ENCODE measurements at places on chromosomes 1 and 21.

GRCh38 chr1:234647245-234647644, 37.3 kb upstream of the IRF2BP2 start:
- DNase-seq, result no peak

DNA sequence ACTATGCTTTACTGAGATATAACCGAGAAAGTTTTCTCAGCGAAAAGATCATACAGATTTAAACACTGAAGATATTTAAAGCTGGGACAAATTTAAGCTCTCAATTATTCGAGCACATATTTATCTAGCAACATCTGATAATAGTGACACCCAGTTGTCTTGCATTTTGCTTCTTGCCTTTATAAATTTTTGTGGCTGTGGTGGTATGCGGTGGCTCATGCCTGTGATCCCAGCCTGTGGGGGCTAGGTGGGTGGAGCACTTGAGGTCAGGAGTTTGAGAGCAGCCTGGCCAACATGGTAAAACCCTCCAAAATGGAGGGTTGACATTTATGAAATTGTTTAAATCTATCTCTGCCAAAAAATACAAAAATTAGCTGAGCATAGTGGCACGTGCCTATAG, 312.2 kb downstream of the SPATA17 start:
- no peak for DNase-seq

DNA sequence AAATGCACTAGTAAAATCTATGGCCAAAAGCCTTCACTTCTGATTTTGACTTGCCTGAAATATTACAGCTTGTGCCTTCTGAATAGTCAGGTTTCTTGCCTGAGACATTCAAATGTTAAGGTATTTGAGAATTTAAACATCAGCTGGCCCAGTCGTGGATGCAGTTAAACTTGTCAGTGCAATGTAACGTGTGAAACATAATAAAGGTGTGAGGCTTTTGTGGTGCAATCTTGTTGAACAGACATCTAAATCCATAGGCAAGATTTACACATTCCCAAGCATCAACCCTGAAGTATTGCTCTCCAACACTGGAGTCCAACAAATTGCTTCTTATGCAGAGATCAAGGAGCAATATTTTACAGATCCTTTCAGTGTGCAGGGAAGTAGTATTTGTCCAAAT, 4.4 kb downstream of the CCN1 start:
- DNase-seq, result no peak

DNA sequence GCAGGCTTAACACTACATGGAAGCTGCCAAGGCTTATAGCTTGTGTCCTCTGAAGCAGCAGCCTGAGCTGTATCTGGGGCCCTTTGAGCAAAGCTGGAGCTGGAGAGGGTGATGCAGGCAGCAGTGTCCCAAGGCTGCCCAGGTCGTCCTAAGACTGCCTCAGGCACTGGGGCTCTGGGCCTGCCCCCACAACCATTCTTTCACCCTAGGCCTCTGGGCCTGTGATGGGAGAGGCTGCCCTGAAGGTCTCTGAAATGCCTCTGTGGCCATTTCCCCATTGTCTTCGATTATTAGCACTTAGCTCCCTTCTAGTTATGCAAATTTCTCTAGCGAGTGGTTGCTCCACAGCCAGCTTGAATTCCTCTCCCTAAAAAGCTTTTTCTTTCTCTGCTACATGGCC, 142.0 kb downstream of the LRIG2 start:
- no peak for DNase-seq

GRCh38 chr1:183423541-183423940, 5.4 kb upstream of the NMNAT2 start:
- DNase-seq, result no peak

- DNase-seq, result no peak
These were observed at the start of gene AGT for GRCh38 chr1:230713915-230714764. Gene AGT, minus strand, starts transcription at chr1:230714122. Its CDS starts 3,299 bp downstream, at chr1:230710823.

GRCh38 chr1:176954242-176954641, 210.3 kb downstream of the ASTN1 start:
- no peak for DNase-seq

DNA sequence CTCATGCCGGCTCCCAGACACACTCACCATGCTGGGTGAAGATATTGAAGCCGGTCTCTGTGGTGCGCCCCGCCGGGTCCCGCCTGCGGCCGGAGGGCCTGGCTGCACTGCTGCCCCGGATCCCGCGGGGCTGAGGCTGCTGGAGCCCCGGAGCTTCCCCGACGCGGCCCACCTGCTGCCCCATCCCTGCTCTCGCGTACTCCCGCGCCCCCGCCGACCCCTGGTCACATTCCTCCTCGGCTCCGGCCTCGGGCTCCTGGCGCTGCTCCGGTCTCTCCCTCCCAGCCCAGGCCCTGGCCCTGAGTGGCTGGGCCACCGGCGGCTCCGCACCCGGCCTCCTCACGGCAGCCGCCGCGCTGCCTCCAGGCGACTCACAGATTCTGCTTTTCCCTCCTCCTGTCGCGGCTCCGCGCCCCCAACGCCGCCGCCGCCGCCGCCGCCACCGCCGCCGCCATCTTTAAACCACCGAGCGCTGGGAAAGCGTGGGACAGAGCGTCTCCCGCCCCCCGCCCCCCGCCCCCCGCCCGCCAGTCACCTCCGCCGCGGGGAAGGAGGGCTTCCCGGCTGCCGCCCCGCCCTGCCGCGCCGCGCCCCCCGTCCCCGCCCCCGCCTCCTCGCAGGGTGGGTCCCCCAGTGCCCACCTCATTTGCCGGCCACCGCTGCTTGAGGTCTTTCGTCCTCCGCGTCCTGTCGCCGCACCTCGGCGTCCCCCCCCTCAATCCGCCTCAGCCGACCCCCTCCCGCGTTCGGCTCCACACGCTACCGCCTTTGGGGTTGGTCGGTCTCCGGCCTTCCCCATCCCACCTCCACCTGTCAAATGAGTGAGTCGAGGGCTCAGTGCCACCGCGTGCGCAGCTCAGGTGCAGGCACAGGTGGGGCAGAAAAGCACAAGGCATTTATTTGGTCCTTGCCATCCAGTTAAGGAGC, at the start of gene ABL2:
ABL2 (minus strand) TSS at position 464 of the 927 bp plus-strand sequence; CDS start at position 184, 280 bp downstream.
- peak; percentile 63 for DNase-seq

DNA sequence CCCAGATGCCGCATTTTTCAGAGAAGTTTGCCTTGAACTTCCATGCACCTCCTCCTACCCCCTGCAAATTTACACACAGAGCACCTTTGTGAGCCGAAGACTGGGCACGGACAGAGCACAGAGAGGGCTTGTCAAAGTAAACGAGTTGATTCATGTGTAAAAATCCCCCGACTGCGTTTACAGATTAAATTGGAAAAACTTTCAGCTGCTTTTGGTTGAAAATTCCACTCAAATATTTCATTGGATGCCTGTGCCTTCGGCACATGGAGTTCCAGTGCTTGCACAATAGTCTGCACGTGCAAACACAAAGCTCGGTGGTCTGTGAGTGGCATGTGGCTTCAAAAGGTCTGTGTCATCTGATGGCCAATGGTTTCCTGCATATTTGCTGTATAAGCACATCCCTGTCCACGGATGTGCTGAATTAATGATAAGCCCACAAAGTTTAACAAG, 177.5 kb downstream of the SETD4 start:
- DNase-seq, result no peak

DNA sequence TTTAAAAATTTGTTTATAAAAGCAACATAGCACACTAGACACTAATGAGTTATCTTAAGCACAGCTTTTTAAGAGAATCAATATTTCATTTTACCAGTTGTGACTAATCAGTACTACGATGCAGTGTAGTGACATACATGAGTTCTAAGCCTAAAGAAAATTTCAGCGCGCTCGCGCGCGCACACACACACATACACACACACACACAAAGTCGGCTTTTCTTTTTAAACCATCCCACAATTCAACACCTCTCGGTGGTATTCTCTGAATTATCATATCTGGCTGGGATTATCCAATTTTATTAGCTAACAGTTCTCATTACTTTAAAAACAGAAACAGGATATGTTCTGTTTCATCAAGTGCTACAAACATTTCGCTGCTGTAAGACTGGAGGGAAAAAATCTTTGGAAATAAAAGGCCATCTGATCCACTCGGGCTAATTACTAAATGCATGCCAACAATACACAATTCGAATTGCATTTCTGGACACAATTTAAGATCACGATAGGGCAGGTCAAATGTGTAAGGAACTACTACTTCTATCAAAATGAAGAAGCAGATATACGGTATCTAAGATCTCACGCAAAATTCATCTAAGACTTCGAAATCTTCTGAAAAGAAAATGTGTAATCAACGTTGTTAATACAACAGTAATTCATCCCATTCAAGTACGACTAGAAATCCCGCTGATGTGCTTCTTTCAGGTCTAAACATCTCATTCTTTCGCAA, 1.2 kb downstream of the TUT4 start:
- peak; percentile 49 for DNase-seq

- DNase-seq, result no peak
These were observed 17.7 kb downstream of the DHCR24 start for GRCh38 chr1:54869173-54869851.

DNA sequence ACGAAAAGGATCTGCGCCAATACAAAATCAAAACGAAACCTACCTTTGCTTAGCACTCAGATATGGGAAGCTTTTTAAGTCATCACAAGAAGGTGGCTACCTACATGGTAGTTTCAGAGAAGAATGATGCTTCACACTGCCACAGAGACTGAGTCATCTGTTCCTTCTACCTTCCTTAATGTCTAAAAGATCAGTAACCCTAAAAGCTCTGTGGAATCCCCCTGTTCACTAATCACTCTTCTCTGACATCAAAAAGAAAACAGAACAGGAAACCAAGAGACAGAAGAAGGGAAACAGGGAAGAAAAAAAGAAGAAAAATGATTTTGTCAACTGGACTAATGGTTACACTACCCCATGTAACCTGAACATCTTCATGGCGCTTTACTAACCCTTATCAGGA, 177.2 kb downstream of the SMYD3 start:
- DNase-seq, result no peak

GRCh38 chr1:43415901-43416300, 26.2 kb downstream of the SZT2 start:
- DNase-seq, result no peak

DNA sequence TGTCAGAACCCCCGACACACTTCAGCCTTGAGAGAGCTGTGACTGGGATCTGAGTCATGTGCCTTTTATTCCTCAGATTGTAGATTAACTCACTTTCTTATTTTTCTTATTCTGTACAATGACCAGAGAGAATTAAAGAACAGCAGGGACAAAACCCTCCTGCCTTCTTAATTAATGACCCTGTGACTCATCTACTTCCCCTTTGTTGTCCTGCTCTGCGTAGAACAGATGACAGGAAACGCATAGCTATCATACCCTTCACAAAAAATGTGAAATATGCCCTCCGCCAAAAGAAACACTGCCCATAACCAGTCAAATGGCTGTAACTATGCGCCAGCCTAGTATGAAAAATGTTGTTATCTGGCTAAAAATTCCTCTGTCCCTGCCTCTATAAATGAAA, 9.1 kb upstream of the PADI2 start:
- DNase-seq, result peak; percentile 27

GRCh38 chr1:36400514-36400824, 2.8 kb upstream of the LSM10 start:
- DNase-seq, result no peak

GRCh38 chr1:63691701-63692425, 82.0 kb upstream of the ROR1 start:
- DNase-seq, result peak; percentile 24

DNA sequence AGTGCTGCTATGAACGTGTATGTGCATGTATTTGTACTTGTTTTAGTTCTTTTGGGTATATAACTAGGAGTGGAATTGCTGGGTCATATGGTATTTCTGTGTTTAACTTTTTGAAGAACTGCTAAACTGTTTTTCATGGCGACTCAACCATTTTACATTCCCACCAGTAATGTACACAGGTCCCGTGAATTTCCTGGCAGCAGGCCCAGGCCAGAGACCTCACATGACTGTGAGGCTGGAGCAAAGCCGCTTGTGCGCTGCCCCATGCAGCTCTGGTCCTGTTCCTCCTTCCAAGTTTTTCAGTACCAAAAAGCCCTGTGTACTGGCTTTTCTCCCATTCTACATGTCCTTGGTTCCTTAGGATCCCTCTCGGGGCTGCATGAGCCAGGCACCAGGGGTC, 29.6 kb downstream of the ACOT11 start:
- DNase-seq, result no peak

GRCh38 chr1:6080469-6080868, 34.8 kb downstream of the KCNAB2 start:
- no peak for DNase-seq

- DNase-seq, result no peak
These were observed 40.9 kb downstream of the VPS26C start for GRCh38 chr21:37226041-37226920.

DNA sequence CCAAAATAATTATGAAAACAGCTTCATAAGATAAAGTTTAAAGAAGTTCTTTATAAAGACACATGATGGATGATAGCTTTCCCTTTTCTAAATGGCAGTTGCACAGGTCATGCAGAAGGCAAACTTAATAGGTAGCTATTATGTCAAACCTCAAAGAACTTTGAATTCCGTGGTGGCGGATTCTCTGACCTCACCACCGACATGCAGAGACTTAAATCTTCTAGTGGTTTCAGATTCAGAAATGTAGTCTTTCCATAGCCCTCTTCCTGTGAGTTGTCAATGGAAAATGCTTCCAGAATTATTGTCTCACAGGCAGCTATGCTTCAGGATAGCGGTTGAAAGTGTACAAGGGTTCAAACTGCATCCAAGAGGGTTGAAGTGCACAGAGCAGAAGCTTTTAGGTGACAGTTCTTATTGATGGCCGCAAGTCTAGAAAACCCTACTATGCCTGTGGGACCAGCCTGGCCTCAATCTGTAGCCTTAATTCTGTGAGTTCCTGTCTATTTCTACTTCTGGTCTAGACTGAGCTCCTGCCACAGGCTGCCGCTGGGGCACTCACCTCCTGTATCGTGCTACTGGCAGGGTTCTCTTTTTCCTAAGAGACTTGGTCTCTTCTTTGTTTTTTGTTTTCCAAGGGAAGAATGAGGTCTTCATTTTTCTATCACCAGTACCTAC, 117.0 kb upstream of the ERRFI1 start:
- no peak for DNase-seq

DNA sequence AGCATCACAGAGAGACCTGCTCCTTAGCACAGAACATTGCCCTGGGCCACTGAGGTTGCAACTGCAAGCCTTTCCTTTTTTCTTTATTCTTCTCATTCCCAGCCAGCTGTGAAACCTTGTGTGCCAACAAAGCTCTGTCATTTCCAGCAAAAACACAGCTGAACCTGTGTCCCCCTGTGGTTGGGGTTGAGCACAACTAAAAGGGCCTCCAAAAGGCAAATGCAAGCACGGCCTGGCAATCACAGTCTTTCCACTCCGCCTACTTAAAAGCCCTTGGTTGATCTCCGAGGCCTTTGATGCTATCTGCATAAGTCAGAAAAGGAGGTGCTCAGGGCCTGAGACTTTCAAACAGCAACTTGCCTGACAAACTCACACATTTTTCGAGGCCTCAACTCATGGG, 32.7 kb downstream of the SUSD4 start:
- DNase-seq, result no peak

Data from CD4-positive, alpha-beta T cell treated with Interleukin-1 beta for 1 hour (primary cell).